NCI-H2107 (cell line): ENCODE measurements at places on chromosomes 11 and 22.

- no peak for DNase-seq
These were observed 16.9 kb downstream of the SMCO4 start for GRCh38 chr11:93526346-93526633.

GRCh38 chr11:1012740-1013630 is 23.5 kb downstream of the MUC6 start:
- peak; percentile 41 for DNase-seq

DNA sequence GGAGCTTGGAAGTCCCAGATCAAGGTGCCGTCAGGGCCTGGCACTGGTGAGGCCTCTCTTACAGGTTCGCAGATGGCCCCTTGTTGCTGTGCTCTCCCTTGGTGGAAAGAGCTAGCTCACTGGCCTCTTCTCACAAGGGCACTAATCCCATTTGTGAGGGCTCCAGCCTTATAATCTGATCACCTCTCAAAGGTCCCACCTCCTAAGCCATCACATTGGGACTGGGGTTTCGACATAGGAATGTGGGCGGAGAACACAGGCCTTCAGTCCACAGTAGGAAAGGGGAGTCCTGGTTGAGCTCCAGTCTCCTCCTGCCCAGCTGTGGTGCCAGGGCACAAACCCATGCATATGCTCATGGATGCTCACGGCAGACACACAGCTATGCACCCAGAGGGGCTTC is 14.0 kb upstream of the LRRC32 start:
- no peak for DNase-seq

DNA sequence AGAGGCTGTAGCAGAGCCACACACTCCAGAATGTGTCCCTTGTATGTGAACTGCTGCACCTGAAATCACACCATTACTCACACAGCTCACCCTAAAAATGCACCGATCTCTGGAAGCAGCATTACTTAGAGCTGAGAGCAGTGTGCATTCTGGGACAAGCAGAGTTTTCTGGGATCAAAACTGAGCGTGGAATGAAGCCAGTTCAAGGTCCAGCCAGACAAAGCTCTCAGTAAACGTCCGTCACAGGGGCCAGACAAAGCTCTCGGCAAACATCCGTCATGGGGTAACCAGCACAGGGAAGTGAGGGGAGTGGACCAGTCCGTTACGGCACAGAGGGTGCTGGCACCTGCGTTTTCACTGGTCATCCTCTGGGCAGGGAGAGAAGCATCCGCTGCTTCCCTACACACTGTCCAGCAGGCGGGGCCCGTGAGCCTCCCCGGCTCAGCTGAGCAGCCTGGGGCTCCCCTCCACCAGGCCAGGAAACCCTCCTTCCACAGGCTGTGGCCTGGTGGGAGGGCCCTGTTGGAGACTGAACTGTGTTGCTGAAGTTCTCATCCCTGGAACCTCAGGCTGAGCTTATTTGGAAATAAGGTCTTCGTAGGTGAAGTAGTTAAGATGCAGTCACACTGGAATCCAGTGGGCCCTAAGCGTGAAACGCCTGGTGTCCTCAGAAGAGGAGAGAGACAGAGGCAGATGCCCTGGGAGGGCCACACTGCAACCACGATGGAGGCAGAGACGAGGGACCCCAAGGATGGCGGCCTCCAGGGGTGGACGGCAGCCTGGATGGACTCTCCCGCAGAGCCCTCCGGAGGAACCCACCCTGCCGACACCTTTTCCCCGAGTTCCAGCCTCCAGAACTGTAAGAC is 883.9 kb downstream of the BRD1 start:
- no peak for DNase-seq

DNA sequence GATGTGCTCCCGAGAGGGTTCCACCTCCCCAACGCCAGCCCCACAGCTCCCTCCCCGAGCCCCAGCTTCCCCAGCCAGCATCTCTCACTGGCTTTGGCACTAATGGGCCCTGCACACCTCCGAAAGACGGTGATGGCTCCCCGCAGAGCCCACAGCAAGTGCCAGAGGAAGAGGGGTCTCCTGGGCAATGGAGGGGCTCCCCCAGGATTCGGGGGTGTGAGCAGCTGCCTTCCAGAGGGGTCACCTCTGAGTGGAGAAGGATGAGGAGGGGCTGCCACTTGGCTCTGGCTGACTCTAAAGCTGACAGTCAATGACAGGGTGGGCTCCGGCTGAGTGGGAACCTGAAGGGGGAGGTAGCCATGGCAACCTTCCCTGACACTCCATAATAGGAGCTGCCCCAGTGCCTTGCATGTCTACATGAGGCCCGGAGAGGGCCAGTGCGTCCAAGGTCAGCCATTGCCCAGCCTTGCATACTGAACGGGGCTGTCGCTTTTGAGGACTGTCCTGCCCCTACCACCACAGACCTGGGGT is 98.6 kb upstream of the SYT13 start:
- DNase-seq, result no peak

DNA sequence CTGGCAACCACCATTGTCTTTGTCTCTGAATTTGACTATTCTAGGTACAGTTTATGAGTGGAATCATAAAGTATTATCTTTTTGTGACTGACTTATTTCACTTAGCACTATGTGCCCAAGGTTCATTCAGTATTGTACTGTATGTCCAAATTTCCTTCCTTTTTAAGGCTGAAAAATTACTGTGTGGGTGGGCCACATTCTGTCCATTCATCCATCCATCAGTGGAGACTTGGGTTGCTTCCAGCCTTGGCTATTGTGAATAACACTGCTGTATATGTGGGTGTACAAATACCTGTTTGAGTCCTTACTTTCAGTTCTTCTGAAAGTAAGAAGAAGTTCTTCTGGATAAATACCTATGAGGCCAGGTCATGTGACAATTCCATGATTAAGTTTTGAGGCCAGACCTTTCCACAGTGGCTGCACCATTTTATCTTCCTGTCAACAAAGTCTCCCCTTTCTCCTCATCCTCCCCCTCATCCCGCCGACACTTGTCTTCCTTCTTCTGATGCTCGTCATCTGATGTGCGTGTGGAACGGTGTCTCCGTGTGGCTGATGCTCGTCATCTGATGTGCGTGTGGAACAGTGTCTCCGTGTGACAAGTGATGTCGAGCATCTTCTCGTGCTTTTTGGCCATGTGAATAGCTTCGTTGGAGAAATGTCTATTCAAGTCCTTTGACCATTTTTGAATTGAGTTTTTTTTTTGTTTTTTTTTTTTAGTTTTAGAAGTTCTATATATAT is 49.5 kb downstream of the SBF1 start:
- no peak for DNase-seq
